ENCODE measurements at places on chromosomes 2 and 18.

GRCh38 chr18:74367905-74368304 is 52.3 kb downstream of the C18orf63 start:
- DNase-seq: no peak

DNA sequence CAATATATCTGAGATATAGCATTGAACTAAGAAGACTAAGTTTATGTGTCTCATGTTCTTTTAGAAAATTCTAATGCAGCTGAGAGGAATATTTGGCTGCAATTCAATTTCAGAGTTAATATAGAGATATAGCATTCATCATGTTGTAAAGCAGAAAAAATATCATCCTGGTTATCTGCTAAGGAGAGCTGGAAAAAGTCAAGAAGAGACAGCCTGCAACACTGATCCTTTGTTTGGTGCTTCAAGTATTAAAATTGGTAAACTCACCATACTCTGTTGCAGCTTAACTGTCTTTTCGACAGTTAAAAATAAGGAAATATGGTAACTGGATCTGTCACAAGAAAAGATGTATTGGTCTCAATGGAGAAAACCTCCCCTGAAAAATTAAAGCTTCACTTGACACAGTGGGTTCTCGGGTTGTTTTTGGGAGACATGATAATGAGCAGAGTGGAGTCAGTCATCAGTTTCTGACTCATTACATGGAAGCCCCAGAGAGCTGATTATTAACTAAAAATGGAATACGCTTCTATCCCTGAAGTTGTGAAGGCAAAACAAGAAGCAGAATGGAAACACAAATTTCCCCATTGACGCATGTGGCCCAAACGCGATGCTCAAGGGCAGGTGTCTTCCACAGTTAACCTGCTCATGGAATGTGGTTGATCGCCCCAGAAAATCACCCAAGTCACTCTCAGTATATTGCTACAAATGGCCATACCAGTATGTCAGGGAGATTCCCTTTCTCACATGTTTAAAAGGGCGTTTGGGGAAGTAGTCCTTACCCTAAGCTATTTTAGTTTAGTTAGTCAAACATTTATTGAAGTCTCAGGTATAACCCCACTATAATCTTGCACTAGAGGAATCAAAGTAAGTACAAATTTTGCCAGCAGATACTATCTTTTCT is 8.2 kb downstream of the BCL2 start:
- no peak for DNase-seq

DNA sequence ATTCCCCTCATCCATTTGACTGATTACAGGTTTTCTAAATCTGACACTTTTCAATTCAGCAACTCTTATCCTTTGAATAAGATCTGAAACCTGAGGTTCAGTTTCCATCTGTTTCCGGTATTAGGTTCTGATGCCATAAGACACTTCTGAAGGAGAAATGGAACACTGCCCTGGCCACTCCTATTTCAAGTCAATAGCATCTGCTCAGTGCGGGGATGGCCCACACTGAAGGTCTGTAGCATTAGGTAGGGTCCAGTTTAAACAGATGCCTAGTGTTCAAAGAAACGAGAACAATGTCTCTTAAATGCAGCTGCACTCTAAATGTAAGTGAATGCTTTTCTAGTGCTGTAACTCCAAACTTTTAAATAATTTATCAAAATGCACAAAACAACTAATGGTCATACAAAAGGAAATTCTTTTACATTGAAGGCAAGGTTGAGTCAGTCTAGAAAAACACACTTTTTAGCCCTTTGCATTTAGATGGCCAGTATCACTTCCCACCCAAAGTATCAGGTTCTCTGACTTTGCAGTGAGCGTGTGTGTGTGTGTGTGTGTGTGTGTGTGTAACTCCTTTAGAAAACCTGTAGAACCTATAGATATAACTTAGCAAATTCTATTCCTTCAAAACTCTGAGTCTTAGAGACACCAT is 78.2 kb downstream of the STK39 start:
- no peak for DNase-seq

DNA sequence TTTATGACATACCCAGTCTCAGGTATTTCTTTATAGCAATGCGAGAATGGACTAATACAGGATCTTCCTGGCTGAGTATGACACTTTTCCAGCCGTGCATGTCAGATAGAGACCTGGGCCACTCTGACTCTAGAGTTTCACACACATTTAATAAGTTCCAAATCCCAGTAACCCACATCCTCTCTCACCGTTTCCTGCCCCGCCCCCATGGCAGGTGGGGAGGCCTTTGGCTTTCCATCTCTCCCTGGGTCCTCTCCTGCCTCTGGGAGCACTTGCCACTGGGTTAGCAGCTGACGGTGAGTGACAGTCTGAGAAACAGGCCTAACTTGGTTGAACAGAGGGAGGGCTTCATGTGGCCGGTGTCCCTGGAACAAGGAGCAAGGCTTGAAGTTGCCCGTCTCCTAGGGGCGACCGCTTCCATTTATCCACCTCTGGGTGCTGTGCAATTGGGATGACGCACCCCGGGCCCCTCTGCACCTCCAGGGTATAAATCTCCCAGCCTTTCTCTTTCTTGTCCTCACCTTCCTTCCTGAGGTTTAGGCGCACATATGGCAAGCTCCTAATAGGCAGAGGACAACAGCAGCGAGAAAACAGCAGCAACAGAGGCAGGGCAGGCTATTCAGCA is 152.7 kb upstream of the HDAC4 start:
- no peak for DNase-seq

DNA sequence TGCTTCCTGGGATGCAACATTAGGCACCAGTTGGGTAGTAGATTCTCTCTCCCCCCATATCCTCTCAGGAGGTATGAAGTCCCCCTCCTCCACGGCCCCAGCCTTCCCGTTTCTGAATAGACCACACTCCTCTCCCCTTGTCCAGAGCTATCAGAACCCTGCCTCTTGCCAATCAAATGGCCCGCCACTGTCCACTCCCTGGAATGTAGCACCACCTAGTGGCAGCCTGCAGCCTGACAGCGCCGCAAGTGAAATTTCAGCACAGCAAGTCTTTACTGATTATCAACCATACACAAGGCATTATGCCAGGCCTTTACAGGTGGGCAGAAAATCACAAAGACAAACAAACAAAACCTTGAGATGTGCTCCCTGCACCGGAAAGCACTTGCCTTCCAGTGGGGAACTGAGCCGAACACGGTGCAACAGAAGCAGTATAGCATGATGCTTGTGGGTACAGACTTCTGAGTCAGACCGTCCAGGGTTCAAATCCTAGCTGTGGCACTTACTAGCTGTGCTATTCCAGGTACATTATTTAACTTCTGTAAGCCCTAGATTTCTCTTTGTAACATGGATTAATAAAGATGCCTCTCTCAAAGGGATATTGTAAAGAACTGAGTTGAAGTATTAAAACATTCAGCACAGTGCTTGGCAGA is 174.0 kb downstream of the SMAD2 start:
- peak; percentile 81 for DNase-seq

DNA sequence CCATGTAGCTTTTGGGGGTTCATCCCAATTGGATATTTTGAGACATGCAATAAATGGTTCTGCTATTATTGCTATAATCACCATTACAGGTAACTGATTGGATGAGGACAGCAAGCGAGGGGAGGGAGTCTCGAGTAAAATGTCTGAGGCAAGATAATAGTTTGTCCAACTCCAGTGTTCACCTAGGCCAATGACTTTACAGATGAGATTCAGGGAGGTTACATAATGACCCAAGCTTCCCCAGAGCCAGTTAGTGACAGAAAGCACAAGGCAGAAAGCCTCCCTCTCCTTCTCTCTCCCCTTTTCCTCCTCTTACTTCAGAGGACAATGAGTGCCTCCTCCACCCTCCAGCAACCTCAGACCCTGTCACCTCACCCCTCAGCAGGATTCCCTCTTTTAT is 98.4 kb upstream of the GLS start:
- DNase-seq: no peak

DNA sequence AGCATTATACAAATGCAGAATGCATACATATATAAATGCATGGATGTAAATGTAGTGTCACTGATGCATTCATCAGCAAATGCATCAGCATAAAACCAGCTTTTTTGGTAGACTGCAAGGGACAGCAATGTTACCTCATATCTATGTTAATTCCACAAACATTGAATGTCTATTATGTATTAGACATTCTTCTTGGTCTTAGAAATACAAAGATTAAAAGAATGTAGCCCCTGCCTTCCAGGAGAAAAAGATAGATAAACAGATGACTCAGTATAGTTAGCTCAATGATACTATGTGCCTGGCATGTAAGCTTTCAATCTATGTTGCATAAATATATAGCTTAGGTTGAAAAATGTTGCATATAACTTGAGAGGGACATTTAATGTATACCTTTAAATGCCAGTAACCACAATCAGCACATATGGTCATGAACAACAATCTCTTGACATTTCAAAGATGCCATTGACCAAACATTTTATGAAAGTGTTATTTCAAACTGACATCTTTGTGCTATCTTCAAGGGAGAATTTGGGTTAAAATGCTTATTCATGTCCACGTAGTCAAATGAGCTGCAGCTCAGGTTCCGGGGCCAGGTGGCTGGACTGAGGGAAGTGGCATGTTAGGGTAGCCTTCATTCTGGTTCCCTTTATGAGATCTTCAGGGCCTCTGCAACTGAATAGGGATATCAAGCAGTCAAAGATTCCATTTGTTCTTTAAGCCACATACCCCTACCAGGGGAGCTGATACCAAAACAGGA is 45.2 kb upstream of the GCG start:
- DNase-seq: no peak

DNA sequence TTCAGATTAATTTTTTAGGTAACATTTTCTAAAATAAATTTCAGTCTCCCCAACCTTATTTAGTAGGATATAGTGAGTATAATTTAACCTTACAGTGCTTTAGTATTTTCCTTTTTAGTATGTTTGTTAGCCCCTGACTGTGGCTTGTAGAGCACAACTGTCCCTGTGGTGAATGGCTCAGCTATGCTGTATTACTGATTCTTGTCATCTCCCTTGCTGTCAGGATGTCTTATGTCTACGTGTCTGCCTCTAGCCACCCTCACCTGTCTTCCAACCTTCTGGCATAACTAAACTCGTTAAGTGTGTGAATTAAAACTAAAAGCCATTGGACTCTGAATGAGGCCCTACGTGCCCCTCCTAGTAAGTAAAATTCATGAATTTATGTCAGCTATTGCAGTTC is 18.4 kb downstream of the MRPS9 start:
- DNase-seq: no peak

DNA sequence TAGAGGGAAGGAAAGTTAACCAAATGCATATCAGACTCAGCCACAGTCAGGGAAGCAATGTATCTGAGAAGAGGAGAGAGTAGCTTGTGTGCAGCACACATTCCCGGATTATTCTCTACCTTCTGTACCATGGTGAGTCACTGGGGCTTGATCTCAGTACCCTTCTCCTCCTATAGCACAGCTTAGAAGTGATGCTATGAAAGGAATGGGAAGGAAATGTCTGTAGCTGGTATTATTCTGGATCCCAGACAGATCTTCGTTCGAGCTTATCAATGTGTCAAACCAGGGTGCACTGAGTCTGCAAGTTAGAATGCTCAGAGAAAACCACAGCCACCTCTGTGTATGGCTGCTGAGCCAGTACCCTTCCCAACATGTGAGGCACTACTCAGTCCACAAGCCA is 88.0 kb upstream of the NFU1 start:
- DNase-seq: no peak
